NT2/D1 (cell line): ENCODE measurements at places on chromosomes 13 and 19.

- no peak for DNase-seq
These were observed 10.2 kb upstream of the CARM1 start for GRCh38 chr19:10861103-10861651.

GRCh38 chr19:48147597-48148175 lies 22.5 kb downstream of the LIG1 start:
- no peak for DNase-seq

- DNase-seq = no peak
These were observed 15.4 kb upstream of the PRR19 start for GRCh38 chr19:42286349-42287016.

DNA sequence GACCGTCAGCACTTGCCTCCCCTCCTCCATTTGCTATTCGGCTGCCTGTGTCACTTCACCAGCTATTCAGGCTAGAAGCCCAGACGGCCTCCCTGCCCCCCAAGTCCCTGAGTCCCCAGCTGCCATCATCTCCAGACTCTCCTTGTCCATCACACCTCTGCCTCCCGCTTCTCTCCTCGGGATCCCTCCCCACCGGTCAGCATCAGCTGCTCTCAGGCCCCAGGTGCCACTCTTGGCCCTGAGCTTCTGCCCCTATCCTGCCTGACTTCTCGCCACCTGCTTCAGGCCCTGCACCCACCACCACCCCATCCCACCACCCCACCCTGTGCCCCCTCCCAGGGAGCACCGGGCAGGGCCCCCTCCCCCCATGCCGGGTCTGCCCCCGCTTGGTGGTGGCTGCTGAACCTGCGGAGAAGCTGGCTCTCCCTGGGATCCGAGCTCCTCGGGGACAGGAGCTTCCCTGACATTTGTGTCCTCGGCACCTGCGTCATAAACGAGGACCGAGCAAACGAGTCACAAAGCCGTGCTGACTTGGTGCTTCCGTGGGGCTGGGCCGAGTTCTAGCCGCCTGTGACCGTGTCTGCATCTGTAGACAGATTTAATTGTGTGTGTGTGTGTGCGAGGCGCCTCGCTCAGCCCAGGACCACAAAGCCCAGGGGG lies 70.3 kb upstream of the MCF2L start:
- no peak for DNase-seq

DNA sequence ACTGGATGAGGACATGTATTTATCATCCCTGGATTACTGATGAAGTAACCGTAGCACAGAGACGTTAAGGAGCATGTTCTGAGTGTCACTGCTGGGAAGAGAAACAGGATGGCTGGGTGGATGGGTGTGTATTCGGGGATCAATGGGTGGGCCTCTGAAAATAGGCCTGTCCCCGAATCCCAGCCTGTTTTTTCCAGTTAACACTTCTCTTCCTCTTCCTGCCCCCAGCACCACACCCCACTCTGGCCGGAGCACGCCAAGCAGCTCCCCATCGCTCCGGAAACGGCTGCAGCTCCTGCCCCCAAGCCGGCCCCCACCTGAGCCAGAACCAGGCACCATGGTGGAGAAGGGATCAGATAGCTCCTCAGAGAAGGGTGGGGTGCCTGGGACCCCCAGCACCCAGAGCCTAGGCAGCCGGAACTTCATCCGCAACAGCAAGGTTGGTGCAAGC lies 8.8 kb downstream of the GRAMD1A start:
- DNase-seq = no peak

DNA sequence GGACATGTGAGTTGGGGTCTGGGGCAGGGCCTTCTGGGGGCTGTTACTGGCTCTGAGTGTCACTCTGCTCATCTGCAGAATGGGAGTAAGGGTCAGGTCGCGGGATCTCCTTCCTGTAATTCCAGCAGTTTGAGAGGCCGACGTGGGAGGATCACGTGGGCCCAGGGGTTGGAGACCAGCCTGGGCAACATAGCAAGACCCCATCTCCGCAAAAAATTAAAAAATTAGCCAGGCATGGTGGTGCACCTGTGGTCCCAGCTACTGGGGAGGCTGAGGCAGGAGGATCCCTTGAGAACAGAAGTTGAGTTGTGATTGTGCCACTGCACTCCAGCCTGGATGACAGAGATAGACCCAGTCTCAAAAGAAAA lies 4.0 kb downstream of the ARID3A start:
- DNase-seq = no peak

DNA sequence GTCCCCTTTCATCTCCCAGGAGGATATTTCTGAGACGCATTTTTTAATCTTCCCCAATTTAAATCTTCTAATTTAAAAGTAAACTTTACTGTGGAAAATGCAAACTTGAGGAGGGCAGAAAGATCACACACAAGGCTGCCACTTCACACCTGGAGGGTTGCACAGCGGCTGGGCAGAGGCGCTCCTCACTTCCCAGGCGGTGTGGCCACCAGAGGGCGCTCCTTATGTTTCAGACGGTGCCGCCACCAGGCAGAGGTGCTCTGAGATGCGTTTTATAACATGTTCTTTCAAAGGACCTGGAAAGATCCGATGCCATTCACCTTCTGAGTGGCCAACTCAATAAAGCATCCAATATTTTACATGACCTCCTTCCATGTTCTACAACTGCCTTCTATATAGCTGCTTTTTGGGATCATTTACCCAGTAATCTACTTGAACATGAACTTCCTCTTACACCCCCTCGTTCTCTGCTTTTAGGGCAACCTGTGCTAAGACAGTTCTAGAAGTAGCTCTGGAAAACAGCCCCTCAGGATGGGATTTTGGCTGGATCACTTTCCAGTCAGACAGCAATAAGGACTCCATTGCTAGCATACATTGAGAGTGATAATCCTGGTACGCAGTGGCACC lies 14.8 kb upstream of the MTUS2 start:
- DNase-seq = no peak

GRCh38 chr19:7013678-7014077 lies 7.6 kb downstream of the MBD3L2B start:
- DNase-seq = no peak

- DNase-seq = no peak
These were observed 213.5 kb upstream of the UBL3 start for GRCh38 chr13:30063892-30064291.

GRCh38 chr13:76189882-76190519 lies 553.9 kb downstream of the LMO7 start:
- no peak for DNase-seq

GRCh38 chr13:51636349-51636890 lies 52.2 kb downstream of the WDFY2 start:
- DNase-seq = no peak

GRCh38 chr13:112322557-112322956 lies 53.6 kb upstream of the SPACA7 start:
- DNase-seq = no peak

DNA sequence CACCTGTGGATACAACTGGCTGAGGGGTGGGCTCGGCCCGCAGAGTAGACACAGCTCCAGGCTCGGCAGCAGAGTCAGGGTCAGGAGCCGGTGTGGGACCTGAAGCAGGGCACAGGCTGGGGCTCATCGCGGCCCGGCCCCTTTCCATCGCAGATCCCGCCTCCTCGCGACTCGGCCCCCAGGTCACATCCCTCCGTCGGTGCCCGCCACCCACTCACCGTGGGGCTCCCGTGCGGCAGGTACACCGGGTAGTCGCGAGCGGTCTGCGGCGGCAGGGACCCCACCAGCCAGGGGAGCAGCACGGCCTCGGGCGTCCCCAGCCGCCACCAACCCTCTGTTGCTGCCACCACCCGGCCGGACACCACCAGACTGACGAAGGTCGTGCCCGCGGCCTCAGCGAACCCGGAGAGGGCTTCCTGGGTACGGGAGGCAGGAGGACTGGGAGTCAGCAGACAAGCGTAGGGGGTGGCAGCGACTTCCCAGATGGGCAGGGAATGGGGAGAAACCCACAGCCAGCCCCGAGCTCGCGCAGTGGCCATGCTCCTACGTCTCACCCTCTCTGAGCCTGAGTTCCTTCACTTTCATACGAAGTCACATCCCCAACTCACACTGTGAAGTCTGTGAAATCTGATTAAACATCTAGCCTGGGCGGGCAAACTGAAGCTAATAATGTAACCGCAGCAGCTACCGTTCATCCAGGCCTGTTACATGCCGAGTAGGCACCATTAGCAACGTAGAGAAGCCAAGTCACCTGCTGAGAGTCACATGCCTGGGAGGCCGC lies 3.7 kb downstream of the FUZ start:
- DNase-seq = no peak

DNA sequence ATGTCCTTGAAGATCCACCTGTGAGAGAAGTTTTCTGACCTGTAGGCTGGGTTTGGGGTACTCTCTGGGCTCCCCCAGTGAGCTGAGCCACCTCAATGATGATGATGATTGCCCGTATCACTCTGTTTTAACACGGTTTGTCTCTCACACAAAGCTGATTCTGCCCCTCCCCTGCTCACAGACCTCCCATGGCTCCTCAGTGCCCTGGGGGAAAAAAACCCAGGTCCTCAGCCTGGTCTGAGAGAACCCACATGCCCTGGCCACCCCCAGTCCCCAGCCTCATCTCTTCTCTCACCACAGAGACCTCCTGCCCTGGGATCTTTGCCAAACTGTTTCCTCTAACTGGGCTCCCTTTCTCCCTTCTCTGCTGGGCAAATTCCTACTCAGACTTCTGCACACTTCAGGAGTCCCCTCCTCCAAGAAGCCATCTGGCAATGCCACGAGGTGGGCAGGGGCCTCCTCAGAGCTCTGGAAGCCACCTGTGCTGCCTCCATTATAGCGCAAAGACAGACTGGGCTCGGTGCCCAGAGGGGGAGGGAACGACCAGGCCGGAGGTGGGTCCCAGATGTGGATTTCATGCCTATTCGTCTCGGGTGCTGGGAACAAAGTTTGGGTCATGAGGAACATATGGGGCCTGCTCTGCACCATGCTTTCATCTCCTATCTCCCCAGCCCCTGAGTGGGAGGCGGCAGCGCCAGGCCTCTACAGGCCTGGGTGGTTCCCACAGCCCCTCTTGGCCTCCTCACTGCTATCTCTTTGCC lies 8.5 kb upstream of the CA11 start:
- no peak for DNase-seq

- no peak for DNase-seq
These were observed 32.4 kb downstream of the RASA3 start for GRCh38 chr13:114099918-114100445.
